OCI-M1 (cell line): ENCODE measurements at places on chromosomes 6 and 20.

DNA sequence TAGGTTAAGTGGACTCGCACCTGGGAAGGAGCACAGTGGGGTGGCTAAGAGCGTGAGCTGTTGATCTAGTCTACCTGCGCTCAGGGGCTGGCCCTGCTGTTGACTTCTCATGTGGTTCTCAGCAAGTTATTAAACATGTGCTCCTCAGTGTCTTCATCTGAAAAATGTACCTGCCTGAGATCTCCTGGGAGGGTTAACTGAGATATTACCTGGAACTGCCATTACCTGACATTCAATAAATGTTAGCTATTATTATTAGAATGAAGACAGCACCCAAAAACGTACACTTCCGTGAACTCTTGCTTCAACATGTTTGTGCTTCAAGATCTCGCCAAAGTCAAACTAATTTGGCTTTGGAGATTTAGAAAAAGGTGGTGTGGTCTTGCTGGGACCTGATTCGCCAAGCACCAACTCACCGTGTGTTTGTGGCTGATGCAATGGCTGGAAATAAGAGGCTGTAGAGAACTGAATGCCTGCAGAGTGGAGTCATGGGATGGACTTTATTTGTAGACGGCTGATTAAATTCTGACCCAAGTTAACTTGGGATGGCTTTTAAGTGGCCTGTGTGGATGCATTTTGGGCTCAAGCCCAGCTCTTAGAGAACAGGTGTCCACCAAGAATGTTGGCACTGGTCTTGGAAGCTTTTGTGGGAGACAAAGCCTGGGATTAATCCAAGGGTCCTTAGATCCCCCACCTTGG is 692.9 kb downstream of the QKI start:
- DNase-seq = peak; percentile 89

GRCh38 chr6:23413327-23414050 is 712.5 kb upstream of the NRSN1 start:
- DNase-seq = no peak

DNA sequence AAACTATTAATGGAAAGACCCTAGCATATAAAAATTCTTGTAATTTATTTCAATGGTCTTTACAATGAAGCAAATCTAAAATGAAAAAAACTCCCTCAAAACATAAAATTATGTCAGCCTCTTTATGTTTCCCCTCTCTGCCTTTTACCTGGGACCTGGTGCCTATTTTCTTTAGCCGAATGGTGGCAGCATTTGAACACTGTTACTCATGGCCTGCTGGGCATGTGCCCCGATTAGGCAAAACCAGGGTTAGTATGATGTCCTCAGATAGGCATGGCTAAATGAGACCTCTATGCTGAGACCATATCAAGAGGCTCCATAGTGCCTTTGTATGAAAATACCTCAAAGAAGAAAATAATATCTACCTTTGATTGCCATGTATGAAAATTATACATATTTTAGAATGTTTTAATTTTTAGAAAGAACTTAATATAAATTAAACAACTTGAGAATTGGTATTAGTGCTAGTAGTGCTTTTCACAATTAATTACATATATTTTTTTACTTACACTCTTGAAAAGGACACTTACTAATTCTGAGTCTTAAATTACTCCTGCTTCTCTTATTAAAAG is 22.5 kb upstream of the C6orf58 start:
- peak; percentile 77 for DNase-seq

- peak; percentile 30 for DNase-seq
These were observed 9.2 kb upstream of the BNIP5 start for GRCh38 chr6:36345681-36346466.

DNA sequence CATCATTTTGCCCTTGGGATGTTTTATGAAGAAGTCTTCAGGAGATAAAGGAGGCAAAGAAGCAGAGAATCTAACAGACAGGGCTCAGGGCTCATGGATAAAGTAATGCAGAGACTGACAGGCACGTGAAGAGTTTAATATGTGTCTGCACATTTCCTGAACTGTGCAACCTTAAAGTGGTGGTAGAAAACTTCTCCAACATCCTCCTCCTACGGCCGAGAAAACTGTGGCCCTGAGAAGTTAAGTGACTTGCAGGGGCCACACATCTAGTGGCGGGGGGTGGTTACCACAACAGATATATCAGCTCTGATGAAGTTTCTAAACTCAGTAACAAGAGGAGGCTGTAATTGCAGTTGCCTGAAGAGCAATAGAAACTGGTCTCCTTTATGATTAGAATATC is 61.0 kb downstream of the SOBP start:
- DNase-seq = no peak

DNA sequence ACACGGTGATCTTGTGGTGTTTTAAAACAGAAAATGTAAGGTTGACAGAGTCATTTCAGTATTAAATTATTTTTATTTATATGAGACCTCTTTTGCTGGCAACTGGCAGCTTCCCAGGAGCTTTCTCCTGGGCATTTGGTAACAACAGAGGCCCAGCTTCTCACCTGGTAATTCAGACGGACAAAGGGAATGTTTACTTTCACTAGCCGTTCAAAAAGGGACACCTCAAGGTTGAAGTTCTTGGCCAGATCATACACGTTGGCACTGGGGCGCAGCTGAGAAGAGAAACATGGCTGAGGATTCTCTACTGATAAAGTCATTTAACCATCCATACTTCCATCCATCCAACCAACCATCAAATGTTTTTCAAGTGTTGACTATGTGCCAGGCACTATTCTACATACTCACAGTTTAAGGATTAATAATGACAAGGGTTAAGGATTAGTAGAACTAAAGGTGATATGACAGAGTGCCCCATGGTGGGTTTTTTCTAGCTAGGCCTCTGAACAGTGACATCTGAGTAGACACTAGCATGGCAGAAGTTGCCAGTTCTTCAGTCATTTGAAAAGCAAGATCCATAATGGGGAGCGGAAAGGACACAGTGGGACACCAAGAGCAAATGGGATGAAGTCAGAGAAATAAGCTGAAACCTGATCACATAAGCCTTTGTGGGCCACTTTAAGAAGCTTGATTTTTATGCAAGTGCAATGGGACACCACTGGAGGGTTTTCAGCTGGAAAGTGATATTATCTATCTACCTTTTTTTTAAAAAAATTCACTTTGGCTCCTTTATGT is 25.1 kb downstream of the ZNFX1 start:
- no peak for DNase-seq

GRCh38 chr6:155374681-155375080 is 60.4 kb upstream of the TFB1M start:
- no peak for DNase-seq

DNA sequence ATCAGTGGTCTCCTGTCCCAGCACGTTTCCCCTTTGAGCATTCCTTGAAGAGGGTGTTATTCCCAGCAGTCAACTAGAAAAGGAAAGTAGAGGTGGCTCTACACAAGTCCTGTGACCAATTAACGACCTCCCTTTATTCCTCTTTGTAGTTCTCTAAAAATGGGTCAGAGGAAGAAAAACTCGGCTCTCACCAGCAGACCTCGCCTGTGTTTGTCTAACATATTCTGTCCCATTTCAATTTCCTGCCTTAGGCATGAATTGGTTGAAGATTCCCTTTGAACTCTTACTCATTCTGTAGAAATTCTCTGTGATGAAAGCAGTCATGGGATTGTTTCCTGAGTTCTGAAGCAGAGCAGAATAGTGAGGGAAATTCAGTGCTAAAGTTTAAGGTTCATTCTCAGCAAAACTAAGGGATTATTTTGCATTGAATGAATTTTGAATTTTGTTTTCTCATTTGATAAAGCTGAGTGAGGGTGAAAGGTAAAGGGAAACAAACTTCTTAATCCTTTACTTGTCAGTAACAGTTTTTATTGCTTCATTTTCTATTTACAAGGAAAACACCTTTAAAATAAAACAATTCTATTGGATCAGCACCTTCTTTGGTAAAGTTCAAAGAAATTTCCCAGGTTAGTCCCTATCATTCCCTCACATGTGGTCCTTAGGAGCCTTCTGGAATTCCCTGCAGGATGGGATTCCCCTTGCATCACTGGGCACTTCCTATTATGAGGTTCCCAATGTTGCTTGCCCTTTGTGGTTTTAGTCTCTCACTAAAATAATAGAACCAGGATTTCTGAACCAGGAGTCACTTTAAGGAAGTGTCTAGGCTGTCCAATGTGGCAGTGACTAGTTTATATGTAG is 105.8 kb downstream of the SLX4IP start:
- DNase-seq = no peak

GRCh38 chr20:41316051-41316450 is 1.5 kb downstream of the ZHX3 start:
- DNase-seq = no peak

- no peak for DNase-seq
These were observed 221.2 kb downstream of the FNDC1 start for GRCh38 chr6:159390381-159390780.

DNA sequence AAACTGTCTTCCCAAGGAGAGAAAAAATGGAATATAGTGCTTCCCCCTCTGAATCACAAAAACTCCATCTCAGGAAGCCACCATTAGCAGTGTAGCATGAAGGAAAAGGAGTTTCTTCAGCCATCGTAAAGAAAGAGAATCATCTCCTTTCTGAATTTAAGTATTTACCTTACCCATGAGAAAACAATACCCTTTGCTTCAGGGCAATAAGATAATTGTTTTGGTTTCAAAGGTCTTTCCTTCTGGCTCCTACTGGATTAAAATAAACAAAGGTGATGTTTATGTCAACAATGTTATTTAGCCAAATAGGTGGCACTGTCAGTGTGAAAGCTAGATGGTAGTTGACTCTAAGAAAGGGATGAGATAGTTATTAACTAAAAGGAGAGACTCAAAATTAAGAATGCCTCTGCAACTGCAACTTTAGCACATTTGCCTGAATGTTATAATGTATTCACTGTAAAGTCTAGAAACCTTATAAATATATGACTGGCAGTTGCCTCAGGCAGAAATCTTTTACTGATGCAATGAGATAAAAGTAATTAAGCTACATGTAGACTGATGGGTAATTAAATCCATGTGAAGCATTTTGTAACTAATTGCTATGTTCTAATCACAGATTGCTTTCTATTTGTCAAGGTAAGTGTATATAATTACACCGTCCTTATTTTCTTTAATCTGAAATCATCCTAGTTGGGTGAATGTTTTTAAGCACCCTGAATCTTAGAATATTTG is 399.0 kb downstream of the CDKAL1 start:
- DNase-seq = no peak

DNA sequence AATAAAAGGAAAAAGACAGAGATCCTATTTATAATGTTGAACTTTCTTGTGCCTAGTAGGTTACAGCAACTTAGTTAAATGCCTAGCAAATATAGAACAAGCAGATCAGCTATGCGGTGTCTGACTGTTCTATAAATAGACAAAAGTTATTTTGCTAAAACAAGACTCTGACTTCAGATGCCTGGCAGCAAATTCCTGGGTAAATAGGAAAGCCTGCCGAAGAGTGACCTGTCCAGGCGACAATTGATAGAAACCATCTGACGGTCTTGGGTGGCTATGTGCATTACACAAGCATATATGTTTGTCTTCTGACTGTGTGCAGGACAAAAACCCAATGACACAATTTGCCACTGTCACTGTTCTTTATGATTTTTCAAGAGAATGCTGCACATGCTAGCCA is 38.0 kb upstream of the PDE10A start:
- no peak for DNase-seq

DNA sequence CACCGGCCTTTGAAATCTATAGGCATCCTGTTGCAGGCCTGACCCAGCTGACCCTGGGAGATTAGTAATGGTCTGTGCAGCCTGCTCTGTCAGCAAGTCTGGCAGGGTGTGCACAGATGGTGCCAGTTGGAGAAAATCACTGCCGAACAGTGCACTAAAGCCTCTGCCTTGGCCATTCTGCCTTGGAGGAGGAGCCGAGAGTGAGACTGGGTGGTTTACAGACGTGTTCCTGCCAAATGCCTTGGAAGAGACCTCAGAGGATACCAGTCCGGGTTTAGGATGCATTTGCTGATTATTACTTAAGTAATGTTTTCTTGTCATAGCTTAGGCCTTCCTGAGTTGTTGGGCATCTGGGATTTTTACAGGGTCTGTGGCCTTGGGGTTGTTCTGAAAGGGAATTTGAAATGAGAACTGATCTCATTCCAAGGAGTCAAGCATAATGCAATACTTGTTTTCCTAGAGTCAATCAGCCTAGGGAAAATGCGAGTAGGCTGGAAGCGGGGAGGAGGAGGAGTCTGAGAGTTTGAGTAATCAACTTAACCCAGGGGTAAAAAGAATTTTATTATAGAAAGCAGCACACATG is 292.1 kb downstream of the SOX4 start:
- no peak for DNase-seq

DNA sequence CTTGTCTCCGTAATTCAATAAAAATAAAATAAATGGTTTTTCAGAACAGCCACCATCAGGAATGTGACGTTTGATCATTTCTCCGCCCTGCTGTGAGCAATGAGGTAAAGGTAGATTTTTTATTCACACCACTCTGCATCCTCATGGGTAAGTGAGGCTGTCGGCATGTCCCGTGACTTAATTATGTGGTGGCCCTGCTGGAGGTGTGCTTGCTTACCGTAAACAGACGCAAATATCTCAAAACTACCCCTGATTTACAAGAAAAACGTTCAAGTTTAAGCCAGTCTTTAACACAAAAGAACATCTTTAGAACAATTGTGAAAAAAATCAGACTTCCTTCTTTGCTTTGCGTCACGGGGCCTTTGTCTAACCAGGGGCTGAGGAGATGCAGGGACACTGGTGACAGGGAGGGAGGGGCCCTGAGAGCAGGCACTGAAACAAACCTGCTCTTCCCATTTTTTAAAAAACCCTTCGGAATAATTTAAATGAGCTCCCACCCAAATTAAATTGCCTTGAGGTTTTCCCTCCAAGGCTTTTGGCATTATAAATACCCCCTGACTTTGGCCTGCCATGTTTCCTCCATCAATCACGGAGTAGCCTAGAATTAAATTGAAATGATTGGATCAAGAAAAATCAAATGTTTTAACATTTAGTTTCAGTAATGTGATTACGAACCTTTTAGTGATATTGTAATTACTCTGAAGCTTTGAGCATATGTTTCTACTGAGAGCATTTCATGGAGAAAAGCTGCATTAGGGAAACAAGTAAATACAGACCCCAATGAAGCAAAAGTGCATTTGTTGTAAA is 13.4 kb downstream of the PRKN start:
- DNase-seq = no peak

DNA sequence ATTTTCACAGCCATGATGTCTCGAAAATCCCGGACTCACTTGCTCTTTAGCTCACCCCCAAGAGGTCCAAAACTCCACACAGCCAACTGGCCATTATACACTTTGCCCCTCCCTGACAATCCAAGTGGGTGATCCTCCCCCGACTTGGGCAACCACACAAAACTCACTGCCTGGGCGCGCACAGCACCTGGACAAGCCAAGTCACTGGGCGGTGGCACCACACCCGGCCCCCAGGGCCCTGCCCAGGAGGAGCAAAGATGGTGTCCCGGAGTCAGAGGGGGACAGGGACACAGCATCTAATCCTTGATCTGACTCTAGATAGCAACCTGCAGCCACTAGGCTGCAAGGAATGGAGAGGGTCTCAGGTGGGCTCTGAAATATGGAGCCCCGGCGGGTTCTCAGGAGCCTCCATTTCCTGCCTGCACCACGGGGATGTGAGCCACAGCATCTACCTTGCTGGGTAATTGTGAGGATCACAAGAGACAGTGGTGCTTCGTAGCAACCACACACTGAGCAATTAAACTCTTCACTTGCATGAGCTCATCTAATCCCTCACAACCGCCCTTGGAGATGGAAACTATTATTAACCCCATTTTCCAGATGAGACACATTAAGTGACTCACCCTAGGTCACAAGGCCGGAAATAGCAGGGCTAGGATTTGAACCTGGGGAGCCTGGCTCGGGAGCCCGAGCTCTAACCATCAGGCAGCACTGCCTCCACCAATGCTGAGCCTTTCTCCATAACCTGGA is 66.6 kb downstream of the BMP7 start:
- no peak for DNase-seq
